ENCODE measurements at places on chromosomes 5 and 9.

- peak; percentile 46 for DNase-seq
These were observed 12.5 kb downstream of the ABL1 start for GRCh38 chr9:130847306-130848217.

- DNase-seq, result no peak
These were observed 289.2 kb downstream of the ZSWIM6 start for GRCh38 chr5:61621202-61621650.

DNA sequence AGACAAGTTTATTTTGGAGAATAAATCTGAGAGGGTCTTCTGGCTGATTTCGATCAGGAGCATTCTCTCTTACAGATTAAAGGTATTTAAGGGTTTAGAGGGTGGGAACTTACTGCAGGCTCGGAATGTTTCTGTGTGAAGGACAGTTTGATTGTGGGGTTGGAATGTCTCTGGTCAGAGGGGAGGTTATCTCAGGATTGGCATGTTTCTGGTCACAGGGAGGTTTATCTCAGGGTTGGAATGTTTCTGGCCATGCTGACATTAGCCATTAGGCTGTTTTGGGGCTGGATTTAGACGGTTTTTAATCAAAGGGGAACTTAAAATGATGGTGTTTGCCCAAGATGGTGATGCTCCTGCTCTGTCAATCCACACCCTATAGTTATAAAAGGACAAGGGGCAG is 95.2 kb downstream of the SLCO4C1 start:
- DNase-seq, result no peak

DNA sequence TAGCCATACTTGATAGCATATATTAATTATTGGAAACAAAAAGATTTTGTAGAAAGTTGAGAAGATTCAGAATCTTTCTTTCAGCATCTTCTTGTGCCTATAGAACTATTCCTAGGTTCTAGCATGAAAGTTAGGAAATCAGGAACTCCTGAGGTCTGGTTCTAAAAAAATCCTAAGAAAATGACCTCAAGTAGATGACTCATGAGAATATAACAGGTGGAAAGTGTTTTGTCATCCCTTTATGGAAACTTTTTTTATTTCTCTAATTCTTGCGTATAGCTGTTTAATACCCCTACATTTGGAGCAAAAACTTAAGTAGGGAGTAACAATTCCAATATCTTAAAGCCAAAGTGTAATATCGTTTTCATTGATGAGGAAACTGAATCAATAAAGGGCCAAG is 574.1 kb downstream of the NR2F1-AS1 start:
- no peak for DNase-seq

DNA sequence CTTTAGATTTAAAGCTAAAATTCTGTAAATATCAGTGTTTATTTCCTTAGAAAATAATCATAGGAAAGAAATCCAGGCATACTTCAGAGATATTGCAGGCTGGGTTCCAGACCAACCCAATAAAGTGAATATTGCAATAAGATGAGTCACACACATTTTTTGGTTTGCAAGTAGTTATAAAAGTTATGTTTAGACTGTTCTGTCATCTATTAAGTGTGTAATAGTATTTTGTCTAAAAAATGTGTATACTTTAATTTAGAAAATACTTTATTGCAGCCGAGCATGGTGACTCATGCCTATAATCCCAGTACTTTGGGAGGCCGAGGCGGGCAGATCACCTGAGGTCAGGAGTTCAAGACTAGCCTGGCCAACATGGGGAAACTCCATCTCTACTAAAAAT is 6.9 kb upstream of the RIC1 start:
- DNase-seq, result no peak

All from retina (tissue), 1 donor.